ENCODE measurements at places on chromosomes 12 and 14.

- DNase-seq: no peak
Observed at GRCh38 chr14:52108823-52109222, 40.0 kb upstream of the NID2 start.

DNA sequence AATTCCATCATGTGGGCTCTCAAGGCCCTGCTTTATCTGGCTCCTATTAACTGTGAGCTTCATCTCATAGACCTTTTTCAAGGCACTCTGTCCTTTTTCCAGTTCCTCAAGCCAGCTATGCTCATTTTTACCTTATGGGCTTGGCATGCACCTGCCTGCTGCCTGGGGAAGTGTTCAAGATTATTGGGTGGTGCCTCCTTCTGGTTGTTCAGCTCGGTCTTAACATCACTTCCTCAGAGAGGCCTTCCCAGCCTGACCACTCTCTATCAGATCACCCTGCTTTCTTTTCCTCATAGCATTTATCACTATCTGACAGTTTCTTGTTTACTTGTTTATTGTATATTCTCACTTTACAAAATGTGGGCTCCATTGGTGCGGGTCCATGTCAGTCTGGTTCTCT lies 141.3 kb downstream of the PTPRR start:
- DNase-seq: no peak

DNA sequence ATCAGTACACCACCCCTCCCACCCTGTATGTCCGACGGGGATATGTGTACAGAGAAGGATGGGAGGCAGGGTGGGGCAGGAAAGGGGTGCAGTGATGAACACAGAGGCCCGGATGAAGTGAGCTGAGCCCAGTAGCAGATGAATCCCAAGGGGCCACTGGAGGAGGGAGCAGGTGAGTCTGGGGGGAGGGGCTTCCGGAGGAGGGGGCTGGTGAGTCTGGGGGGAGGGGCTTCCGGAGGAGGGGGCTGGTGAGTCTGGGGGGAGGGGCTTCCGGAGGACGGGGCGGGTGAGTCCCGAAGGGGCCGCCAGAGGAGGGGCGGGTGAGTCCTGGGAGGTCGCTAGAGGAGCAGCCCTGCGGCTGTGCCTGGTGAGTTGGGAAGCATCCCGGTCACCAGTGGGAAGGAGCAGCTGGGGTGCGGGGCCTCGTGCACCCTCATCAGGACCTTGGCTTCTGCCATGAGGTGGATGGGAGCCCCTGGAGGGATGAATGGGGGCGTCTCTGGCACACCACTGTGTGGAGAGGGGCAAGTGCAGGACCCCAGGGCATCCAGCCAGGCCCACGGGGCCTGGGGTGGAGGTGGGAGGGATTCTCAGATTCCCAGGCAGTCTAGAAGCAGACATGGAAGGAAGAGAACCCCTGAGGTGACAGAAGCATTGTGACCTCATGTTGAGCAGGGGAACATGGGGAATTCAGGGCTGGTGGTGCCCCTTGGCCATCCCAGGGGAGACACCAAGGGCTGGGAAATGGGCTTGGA lies 14.0 kb downstream of the BEGAIN start:
- DNase-seq: peak; percentile 4

DNA sequence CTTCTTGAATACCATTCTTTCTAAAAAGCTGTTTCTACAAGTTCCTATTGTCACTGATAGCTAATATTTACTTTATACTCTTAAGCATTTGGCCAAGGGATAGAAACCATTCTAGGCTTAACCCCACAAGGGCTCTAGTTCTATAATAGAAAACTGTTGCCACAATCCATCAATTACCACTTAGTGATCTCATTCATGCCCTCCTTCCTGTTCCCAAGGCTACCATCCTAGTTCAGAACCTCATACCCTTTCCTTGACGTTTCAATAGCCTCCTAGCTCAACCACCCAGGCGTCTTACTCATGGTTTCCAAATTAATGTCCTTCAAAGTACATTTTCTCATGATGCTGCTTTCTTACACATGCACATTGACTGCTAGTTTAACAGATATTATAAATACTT lies 493.5 kb downstream of the NAV3 start:
- no peak for DNase-seq

DNA sequence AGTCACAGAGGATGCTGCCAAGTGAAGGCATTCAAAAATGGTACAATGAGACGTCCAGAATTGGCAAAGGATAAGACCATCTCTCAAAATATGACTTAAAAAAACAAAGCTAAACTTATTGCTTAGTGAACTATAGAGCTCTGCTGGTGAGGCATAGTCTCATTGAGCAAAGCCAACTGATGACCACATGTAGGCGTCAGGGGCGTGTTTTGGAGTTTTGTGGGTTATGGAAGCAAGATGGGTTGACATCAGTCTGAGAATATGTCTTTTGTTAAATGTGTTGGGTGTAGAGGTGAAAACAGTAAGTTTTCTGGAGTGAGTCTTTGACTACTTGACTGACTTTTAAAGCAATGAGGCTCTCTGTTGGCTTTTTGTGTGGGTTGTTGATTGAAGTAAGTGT lies 47.2 kb downstream of the ATL1 start:
- DNase-seq: no peak

DNA sequence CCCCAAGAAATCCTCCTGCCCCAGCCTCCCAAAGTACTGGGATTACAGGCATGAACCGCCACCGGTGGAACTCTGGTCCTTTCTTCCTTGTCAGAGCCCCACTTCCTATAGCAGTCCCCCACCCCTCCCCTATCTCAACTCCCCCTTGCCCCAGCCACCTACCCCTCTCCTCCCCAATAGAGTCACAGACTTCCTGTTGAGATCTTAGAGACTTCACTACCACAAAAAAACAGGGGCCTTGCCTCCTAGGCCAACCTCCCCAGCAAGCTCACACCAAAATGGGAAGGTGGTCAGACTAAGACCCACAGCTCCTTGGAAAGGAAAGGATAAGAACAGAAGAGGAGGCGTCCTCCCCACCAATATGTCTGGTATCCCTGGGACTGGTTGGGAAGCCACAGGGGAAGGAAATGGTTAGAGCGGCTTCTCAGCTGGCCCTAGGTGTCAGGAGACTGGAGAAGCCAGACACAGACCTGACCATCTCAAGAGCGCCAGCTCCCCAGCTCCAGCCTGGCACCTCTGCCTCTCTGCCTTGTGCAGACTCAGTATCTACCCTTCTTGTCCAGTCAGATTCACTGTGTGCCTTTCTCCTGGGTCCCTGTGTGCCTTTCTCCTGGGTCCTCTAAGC lies 8.5 kb downstream of the ITGB7 start:
- DNase-seq: peak; percentile 58

DNA sequence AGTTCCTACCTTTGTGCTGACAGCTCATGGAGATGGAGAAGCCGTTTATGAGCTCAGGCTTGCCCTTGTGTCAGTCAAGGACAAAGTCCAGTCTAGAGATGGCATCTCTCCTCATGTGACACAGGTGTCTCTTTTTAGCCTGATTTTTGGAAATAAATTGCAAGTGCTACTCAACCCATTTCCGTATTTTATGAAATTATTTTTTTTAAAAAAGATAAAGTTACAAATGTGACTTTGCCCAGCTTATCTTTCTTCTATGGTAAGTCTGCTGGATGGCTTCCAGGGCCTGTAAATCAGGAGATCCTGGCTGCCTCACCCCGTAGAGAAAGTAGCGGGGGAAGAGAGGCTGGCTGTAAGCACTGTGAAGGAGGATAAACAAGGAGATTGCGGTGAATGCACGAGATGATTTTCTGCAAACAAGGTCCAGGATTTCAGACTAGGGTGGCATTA lies 169.7 kb downstream of the MYRFL start:
- DNase-seq: no peak

DNA sequence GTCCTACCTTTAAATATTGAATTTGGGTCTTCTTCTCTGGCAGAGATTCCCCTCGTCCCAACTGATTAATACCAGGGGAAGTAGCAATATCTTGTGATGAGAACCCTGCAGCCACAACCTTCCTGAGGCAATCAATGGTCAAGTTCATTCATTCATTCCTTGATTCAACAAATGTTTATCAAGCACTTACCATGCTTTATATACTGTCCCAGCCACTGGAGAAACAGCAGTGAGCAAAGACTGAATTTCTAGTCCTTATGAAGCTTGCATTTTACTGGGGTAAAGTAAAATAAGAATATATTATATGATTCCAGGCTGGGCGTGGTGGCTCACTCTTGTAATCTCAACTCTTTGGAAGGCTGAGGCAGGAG lies 300 bp upstream of the GIT2 start:
- DNase-seq: no peak

GRCh38 chr12:124359671-124360581 lies 65.0 kb downstream of the RFLNA start:
- DNase-seq: no peak

- DNase-seq: no peak
Observed at GRCh38 chr12:55060470-55060869, 40.7 kb downstream of the NEUROD4 start.

DNA sequence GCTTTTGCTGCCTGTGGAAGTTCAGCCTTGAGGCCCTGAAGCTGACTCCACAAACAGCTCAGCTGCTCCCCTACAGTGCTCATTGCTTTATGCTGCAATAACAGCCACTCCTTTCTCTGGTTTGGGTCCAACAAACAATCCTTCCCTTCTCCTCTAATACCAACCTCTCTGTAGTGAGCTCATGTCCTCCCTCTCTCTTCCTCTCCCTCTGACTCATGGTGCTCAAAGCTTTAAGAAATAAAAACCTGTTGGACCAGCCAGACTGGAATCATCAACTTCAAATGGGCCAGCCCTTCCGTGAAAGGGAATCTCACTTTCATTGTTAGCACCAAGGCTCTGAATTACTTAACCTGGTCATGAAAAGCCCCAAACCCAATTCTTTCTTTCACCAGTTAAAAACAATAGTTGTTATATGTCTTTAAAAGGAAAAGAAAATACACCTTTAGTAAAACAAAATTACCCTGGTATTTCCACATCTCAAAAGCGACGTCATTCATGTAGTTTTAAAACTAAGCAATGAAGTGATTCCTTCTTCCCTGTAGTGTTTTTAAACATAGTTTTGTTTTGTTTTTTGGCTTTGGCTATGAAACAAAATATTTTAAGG lies 126.4 kb downstream of the DUSP6 start:
- no peak for DNase-seq

DNA sequence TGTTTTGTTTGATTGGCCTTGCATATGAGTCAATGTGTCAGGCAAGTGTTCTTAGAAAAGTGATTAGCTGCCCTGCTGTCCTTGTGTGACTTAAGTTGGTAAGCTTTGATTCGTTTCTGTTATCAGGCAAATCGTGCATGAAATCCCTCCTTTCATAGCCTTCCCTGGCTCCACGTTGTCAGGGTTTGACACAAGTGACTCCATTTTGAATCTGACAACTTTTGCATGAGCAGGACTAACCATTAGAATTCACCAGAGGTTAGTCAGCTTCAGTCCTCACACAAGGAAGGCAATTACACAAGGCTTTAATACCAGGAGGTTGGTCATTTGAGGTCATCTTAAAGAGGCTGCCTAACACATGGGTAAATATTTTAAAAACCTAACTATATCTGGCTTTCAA lies 68.2 kb downstream of the GPATCH2L start:
- DNase-seq: no peak

DNA sequence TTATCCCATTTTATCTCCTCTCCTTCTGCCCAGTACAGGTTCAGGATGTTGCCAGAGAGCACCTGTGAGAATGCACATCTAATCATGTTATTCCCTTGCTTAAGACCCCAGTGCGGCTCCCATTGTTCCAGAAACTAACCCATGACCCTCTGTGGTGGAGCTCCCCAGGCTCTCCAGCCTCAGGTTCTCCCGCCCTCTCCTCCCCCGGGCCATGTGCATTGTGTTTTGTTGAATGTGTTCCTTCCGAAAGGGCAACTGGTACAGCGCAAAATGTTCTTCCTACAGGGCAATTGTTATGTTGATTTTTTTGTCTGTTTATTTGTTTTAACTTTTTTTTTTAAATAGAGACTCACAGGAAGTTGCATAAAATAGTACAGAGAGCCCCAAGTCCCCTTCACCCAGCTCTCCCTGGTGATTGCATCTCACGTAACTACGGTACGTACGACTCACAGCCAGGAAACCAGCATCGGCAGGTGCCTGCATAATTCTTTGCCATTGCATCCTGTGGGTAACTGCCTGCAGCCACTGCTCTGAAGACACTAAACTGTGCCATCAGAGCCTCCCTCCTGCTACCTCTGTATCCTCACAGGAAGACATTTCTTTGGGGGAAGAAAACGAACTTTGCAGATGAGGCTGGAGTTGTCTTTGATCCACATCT lies 31.2 kb downstream of the TMEM132C start:
- DNase-seq: peak; percentile 76

GRCh38 chr12:83075471-83075870 lies 388.8 kb downstream of the TMTC2 start:
- DNase-seq: no peak

GRCh38 chr12:16726879-16727278 lies 120.9 kb upstream of the LMO3 start:
- DNase-seq: no peak

DNA sequence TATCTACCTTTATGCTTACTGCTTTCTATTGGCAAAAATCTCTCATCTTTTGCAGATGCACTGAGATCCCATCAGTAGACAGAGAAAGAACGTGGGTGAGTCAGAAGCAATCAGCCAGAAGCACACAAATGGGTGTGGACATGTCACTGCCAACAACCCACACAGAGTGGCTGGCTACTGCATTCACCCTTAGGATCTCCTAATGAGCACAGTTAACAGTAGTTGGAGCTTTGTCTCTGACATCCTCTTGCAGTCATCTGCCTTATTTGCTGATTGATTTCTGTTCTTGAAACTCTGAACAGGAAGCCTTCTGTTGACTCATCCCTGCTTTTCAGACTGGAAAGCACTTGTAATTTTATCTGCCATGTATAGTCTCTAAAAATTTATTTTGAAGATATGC lies 117.2 kb downstream of the RGS6 start:
- no peak for DNase-seq

GRCh38 chr12:5013266-5013730 lies 30.4 kb upstream of the KCNA5 start:
- no peak for DNase-seq

DNA sequence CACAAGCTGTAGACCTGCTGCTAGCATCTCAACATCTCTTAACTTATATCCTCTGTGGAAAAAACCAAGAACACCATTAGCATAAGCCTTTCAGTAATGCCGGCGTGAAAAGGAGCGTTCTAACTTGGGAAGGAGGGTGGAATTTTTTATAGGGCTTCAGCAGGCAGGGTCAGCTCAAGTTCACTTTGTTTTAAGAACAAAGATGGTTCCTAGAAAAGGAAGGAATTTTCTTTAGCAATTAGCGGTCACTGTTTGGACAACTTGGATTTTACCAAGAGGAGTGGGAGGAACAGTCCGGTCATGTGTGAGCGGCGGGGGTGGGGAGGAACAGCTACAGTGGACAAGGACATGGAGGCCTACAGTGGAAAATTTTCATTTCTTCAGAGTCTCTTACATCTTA lies 35.9 kb downstream of the BBS10 start:
- no peak for DNase-seq

GRCh38 chr12:29253906-29254625 lies 105.0 kb downstream of the FAR2 start:
- no peak for DNase-seq

GRCh38 chr12:60822580-60822979 lies 1226.8 kb downstream of the SLC16A7 start:
- no peak for DNase-seq

- no peak for DNase-seq
Observed at GRCh38 chr14:39432619-39433451, 602 bp upstream of the FBXO33 start.
